ENCODE measurements at places on chromosomes 7 and 10.

DNA sequence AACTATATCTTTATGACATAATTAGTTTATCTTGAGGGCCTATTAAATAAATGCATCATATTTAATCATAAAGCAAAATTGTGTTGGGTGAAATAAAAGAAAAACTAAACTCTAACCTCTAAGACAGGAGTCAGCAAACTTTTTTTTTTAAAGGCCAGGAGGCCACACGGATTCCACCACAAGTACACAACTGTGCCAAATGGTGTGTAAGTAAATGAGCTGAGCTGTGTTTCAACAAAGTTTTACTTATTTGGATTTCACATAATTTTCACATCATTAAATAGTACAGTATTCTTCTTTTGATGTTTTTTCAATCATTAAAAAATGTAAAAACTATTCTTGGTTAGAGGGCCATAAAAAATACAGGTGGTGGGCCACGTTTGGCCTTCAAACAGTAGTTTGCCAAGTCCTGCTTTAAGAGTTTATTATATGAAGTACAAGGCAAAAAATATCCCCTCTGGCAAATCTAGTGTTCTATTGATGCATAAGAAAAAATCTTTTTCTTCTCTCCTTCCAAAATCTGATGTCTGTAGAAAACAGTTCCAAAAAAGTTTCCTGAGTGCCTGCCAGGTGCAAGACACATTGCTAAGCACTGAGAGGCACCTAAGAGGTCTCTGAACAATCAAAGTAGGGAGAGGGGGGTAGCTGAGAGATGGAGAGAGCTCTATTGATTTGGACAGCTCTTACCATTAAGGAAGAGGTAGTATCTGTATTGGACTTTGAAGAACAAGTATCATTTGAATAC lies 26.5 kb upstream of the SPOCK2 start:
- no peak for DNase-seq

DNA sequence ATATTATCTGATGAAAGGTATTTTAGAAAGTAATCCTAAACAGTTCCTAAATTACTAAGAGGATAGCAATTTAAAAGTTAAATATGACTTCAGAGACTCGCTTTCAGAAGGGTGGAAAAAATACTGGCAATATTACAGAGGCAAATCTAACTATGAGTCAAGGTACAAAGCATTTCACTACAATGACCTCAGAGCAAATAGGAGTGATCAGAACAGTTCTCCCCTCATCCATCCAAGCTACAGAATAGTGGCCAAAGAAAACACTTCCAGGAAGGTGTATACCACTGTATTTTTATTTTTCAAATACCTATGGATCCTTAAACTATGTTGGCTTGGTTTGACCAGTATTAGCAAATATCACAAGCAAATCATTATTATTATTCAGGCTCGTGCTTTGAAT lies 112.8 kb upstream of the ODAD2 start:
- no peak for DNase-seq

- no peak for DNase-seq
These were observed 156.6 kb upstream of the TMEM196 start for GRCh38 chr7:19930051-19930450.

- DNase-seq, result no peak
These were observed 51.1 kb downstream of the ADCYAP1R1 start for GRCh38 chr7:31102973-31103850.

DNA sequence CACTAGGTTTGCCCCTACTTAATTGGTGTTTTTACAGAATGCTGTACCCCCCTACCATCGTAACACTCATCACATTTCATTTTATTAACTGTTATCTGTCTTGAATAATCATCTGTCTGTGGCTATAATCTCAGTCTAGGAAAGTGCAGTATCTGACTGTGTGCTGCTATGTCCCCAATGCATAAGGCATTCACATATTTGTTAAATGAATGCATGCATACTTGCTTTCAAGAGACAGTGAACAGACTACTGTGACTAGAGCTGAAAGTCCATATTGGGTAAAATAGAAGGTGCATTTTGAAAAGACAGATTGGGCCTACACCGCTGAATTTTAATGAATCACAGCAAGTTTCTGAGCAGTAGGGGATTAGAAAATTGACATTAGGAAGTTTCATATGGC lies 112.3 kb downstream of the ARHGAP12 start:
- DNase-seq, result no peak

- no peak for DNase-seq
These were observed 187.0 kb upstream of the GHITM start for GRCh38 chr10:83952314-83952713.

DNA sequence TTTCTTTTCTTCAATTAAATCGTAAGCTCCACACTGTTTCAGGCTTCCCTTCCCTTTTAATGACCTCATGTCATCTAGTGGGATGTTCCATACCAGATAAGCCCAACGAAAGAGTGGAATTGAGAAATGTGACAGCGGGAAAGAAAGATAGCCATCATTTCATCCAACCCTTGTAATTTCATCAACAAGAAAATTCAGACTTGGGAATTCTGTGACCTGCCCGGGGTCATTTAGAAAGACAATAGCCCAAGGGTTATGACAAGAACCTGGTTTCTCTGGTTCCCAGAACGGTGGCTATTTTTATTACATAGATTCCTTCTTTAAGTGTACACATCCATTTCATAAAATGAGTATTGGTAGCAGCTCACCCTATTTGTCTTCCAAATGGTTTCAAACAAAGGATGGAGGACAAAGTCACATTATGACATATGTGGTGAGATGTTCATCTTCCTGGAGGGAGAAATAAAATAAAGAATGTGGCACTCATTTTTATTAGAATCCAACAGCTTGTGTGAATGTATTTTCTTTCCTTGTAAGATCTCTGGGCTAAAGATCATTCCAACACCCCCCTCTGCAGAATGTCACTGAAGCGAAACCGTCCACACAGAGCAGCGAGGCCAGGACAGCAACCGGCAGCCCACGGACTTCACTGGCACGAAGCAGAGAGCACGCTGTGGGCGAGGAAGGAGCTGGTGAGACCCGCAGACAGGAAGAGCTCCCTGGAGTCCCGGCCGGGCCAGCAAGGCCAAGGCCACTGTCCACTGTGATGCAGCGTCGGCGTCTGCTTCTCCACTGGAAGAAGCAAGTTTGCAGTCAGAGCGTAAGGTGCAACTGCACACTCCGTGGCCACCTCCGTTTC lies 199.9 kb downstream of the KLF6 start:
- DNase-seq, result no peak

GRCh38 chr10:74930965-74931364 lies 104.6 kb downstream of the KAT6B start:
- no peak for DNase-seq

GRCh38 chr10:128475686-128476367 lies 349.6 kb upstream of the MKI67 start:
- no peak for DNase-seq

DNA sequence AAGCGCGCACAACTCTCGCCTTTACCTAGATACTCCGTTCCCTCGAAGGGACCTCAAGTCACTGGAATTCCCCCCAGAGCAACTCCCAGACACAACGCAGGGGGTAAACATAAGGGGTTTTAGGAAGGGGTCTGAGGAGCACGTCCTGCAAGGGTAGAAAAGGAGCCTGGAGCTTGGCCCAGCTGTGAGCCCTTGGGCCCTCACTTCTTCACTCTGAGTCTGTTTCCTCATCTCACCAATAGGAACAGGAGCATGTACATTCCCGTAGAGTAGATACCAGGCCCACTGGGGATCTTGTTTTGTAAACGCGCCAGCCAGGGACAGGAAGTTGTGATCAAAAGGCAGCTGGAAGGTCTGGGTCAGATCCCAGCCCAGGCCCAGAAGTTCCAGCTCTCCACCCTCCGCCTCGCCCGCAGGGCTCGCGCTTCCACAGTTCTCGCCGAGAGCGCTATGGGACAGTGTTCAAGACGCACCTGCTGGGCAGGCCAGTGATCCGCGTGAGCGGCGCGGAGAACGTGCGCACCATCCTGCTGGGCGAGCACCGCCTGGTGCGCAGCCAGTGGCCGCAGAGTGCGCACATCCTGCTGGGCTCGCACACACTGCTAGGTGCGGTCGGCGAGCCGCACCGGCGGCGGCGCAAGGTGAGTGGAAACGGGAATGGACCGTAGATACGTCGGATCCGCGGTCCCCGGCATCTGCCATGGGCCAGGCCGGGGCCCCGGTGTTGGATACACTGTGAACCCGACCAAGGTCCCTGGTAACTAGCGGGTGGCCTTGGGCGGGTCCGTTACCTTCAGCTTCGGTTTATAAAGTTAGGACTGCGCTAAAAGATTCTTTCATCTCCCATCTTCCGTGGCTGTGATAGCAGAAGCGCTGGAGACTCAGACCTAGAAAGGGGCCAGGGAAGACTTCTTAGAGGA lies 1.3 kb downstream of the CYP26C1 start:
- no peak for DNase-seq

DNA sequence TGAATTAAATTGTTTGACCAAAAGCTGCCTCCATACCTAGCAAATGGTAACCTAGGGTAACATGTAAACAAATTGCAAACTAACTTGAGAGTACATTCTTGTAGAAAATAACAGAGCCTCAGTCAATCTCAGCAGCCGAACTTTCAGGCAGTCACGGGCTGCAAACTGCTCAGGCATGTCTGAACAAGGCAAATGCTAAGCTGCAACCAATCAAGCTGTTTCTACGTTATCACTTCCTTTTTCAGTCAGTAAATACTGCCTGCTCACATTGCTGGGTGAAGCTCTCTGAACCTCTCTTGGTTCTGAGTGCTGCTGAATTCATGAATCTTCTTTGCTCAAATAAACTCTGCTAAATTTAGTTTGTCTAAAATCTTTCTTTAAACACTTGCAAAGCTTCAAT lies 1212.4 kb downstream of the SORCS1 start:
- DNase-seq, result no peak

DNA sequence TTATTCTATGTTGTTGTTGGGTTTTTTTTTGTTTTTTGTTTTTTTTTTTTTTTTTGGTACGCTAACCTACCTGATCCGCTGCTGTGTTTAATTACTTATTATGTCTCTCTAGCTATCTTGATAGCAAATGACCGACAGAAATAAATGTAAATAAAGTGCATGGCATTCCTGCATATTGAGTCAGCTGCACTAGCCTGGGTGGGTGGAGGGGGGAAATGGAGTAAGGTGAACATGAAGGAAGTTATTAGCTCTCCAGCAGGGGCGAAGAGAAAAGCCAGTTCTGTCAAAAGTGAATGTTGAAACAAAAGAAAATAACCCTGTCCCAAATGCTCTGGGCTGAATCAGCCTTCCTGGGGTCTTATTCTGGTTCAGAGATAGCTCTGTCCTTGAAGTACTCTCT lies 210.7 kb upstream of the MDFIC start:
- no peak for DNase-seq

All from activated CD8-positive, alpha-beta memory T cell treated with anti-CD3 and anti-CD28 coated beads, Interleukin-2, amount 50 U/mL, for 4 hours (primary cell).